ENCODE measurements at places on chromosomes 3 and 15.

GRCh38 chr3:149688122-149688757 is 30.4 kb upstream of the WWTR1 start:
- no peak for DNase-seq

- DNase-seq, result peak; percentile 26
Observed at GRCh38 chr3:141960731-141961130, 84.3 kb downstream of the ATP1B3 start.

GRCh38 chr3:20055020-20055775 is 15.0 kb downstream of the KAT2B start:
- DNase-seq, result no peak

DNA sequence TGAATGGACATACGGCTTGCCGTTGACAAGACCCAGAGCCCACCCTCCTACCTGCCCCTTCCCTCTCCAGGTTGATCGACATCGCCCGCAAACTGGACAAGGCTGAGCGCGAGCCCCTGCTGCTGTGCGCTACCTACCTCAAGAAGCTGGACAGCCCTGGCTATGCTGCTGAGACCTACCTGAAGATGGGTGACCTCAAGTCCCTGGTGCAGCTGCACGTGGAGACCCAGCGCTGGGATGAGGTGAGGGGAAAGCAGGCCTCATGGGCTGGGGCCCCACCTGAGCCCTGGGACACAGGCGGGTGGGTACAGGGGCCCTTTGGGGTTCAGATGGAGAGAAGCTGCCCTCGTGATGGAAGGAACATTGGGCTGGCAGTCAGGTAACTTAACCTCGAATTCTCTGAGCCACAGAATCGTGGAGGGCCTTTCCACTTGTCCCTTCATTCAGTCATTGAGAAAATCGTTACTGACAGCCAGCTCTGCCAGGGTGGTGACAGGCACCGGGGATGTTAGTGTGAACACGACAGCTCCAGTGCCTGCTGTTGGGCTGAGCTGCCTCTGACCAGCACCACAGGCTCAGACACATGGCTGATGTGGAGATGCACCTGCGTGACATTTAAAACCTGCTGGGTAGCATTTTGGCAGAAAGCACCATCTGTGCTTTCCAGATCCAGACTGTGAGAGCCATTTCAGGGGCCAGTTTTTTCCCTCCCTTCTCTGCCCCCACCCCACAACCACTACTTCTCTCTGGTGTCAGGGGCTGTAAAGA is 25.6 kb upstream of the RHO start:
- no peak for DNase-seq

GRCh38 chr3:95302044-95302443 is 1239.2 kb downstream of the NSUN3 start:
- DNase-seq, result no peak

DNA sequence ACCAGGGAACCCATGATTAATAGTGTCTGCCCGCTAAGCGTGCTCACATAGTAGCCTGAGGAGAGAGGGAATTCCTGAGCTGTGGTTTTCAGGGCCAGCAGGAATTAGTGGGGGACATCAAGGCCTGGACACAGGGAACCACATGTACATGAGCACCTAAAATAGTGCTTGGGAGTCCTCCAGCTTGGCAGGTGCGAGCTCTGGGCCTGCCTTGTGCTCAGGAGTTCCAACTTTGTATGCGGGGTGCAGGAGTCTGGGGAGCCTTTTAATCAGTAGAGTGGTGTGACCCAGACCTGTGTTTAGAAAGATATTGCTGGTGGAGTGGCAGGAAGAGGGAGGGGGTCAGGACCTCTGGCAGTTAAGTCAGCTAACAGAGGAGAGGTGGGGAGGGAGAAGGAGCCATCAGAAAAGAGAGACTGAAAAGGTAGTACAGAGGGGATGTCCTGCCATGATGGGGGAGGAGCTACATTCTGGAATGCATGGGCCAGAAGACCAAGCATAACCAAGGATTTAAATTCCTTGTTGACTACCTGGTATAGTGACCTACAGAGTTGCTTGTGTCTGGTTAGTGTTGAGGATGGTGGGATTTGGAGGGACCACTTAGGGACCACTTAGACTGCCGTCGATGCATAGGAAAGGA is 1.9 kb downstream of the DAG1 start:
- no peak for DNase-seq

DNA sequence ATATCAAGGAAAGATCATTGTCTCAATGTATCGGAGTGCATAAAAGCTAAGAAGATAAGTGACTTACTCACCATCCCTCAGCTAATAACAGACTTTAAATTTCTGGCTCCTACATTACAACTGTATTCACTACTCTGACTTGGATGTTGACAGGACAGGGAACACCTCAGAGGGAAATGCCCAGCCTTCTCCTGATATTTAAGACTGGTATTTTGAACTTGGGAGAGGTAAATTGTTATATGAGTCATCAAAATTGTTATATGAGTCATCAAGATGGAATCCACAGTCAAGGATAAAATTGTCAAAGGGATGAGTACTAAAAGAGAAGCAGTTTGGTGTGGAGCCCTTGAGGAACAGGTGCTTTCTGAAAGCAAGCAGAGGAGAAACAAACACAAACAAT is 961.4 kb downstream of the VGLL3 start:
- DNase-seq, result no peak

DNA sequence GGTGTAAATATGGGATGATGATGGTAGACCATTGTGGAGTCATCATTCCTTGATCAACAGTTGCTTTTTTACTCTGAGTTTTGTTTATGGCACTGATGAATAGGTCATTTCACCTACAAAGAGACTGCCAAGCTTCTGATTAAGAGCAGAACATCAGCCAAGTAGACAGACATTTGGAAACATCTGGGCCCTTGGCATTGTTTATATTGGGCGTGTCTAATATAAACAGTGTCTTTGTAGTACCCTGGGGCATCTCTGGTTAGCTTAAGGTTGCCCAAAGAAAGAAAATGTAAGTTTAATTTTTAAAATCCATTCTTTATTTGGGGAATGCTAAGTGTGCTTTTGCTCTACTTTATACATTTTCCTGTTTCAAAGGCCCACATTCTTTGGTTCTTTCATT is 377.0 kb downstream of the FEZF2 start:
- DNase-seq, result no peak

DNA sequence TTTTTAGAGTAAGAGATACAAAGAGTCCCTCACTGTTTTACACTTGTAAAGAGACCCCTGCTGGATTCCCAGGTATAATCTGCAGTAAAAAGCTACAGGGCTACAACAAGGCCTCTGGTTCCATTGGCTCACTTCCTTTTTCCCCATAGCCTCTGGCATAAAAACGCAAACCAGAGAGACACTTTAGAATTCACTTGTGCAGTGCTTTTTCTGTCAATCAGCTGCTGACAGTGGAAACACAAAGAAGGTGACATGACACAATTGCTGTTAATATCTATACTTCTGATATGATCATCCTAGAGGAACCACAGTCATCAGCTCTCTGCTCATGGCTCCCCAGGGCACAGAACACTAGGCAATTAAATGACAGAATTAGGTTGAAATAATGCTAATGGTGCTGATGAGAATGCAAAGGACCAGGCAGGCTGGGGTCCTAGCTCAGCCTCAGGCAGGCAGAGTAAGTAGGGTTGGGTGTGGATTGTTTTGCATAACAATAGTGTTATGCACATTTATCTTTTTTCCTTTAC is 667.9 kb upstream of the CFAP20DC start:
- DNase-seq, result no peak

DNA sequence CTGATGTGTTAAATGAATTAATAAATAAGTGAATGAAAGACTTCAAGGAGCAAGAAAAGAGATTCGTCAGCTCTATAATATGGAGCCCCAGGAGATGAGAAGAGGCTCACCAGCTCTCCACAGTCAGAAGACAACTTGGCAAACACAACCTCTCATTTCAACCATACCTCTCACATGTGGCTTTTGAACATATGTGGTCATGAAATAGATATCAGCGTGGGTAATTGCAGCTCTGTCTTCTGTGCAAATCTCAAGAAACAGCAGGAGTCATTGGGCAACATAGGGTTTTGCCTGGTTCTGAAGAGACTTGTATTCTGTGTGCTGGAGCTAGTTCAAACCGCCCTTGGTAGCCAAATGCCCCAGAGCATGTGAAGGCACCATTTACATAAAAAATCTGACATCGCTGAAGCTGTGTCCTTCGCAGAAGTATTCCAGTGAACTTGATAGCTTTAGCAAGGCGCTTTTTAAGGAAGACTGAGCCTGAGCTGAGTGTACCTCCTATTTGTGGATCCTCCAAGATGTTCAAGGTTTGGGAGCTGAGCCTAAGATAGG is 8.4 kb downstream of the CX3CR1 start:
- no peak for DNase-seq

GRCh38 chr3:2579206-2579605 is 480.5 kb downstream of the CNTN4 start:
- DNase-seq, result no peak

DNA sequence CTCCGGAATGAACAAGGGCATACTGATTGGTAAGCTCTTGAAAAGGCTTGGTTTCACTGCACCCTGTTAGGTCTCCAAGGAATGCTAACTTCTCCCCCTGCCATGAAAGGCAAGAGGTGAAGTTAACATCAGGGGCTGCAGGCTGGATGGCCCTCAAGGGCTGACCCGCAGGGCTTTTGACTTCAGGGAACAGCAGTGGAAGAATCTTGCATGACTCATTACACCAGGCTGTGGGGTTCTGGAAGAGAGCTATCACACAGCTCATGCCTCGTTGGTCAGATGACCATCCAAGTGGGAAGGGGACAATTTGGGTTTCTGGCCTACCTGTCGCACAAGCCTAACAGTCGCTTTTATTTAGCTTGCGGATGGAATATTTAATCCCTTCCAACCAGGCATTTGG is 23.6 kb upstream of the ATG7 start:
- no peak for DNase-seq

- DNase-seq, result no peak
Observed at GRCh38 chr15:62469874-62470688, 305.0 kb upstream of the C2CD4B start.

DNA sequence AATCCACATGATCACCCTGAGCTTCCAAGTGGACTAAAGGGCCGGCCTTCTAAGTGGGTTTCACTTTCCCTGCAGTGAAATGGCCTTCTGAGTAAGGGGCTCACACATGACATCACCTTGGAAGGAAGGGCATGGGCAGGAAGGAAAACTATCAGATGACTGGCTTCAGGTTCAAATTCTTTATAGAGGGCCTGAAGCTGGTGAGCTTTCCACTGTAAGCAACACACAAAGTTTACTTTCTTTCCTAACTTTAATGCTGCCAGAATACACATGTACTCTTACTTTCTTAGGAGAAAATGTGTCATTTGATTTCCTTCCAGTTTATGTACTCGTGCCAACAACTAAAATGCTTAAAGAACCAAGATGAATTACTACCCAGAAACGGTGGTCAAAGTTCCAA is 475.6 kb downstream of the FOXP1 start:
- no peak for DNase-seq

GRCh38 chr15:50641318-50641717 is 45.3 kb downstream of the TRPM7 start:
- no peak for DNase-seq

- no peak for DNase-seq
Observed at GRCh38 chr3:194465920-194466570, 20.8 kb downstream of the ATP13A3 start.

GRCh38 chr3:156395961-156396710 is 158.8 kb downstream of the SSR3 start:
- DNase-seq, result no peak

DNA sequence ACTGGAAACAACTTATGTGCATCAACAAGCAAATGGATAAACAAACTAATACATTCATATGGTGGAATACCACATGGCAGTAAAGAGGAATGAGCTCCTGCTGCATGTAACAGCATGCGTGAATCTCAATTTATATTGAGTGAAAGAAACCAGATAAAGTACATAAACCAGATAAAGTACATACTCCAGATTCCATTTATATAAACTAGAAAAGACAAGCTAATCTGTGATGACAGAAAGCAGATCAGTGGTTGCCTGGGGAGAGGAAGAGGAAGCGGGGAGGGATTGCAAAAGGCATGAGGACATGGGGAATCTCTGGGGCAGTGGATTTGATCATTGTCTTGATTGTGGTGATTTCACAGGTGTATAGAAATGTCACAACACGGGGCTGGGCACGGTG is 34.2 kb downstream of the LIMD1 start:
- peak; percentile 68 for DNase-seq

- peak; percentile 44 for DNase-seq
Observed at GRCh38 chr3:194671511-194671899, 486 bp downstream of the LSG1 start.

DNA sequence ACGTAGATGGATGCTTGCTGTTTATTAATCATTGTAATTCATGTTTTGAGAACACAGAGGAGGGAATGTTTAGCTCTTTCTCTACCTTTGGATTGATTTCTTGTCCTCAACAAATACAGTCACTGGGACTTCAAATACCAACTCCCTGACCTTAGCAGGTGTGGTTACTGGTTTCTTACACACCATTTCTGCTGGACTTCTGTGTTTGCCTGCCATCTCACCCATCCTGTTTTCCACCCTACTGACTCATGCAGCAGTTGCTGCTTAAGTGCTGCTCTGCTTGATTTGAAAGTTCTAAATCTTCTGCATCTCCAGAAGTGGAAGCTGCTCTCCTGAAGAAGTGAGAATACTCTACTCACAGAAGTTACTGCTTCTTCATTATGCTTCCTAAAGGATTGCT is 170.3 kb downstream of the ZPLD1 start:
- no peak for DNase-seq

GRCh38 chr15:43463507-43463906 is 29.4 kb downstream of the TP53BP1 start:
- no peak for DNase-seq

GRCh38 chr3:49158103-49158709 is 7.9 kb downstream of the CCDC71 start:
- no peak for DNase-seq

DNA sequence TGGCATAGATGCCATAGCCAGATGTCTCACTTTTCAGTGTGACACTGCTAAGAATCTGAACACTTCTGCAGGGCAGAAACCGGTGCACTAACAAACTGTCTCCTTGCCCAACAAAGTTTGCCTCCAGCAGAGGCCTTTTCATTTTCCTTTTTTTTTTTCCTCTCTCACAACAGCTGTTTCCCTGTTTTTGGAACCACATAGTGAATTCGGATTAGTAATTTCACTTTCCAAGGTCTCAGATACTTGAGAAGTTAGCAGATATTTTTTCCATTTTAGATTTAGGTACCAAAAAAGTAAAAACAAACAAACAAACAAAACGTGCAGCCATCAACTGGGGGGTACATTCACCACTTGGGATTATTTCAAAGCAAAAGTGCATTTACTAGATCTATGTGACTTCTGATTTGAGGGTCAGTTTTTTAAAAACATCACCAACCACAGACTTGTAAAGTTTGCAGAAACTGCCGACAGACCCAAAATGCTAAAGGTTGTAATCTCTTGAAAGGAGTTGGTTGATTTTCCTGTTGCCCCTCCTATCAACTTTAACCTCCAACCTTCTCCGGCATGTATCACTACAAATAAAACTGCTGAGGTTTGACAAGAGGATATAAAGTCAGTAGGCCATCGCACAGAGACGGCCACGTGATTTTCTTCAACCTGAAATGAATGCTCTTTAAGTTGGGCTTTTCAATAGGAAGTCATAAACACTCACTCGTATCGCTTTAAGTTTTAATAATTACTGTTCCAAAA is 169.1 kb downstream of the CDIN1 start:
- no peak for DNase-seq

GRCh38 chr3:64971602-64972001 is 283.8 kb upstream of the ADAMTS9 start:
- DNase-seq, result no peak
